ENCODE measurements at places on chromosomes 11 and 22.
A peak's percentile ranks its signal among the peaks of the same experiment; 100 is the strongest.

- DNase-seq, result no peak
Observed at GRCh38 chr11:20912922-20913512, 243.6 kb downstream of the NELL1 start.

- no peak for DNase-seq
Observed at GRCh38 chr11:38672445-38672844, 2074.4 kb upstream of the RAG2 start.

GRCh38 chr11:27018902-27019529, 21.6 kb upstream of the BBOX1 start:
- no peak for DNase-seq

DNA sequence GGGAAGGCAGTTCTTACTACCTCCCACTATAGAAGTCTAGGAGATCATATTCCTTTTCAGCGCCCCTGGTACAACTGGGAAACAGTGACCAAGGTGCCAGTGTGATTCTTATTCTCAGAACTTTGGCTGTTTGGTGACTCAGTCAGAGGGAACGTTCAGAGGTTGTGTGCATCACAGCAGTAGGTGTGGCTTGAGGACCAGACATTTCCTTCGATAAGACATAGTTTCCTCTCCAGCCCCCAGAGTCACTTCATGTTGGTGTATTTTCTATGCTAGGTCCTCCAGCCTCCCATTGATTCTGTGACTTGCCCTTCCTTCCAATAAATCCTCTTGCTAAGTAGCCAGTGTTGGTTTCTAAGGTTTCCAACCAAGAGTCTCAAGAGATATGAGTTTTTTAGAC, 171.9 kb upstream of the MPPED2 start:
- no peak for DNase-seq

GRCh38 chr22:30998329-30998728, 29.3 kb downstream of the TUG1 start:
- DNase-seq, result no peak

DNA sequence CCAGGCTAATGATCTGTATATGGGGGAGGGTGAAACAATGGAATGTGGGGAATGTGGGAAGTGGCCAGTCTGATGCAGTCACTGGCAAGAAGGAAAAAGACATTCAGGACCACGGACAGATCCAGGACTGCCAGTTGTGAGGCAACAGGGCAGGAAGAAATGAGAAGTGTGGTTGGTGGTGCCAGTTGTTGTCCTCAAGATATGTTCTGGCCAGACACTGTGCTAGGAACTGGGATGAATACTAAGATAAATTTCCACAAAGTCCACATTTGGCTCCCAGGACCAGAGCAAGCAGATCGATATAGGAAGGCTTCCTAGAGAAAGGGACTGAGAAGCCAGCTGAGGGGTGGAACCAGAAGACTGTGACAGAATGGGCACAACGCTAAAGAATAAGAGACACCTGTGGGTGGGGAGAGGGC, 6.8 kb upstream of the TPBGL start:
- DNase-seq, result no peak

GRCh38 chr22:42438293-42438650, 6.1 kb upstream of the NFAM1 start:
- no peak for DNase-seq

DNA sequence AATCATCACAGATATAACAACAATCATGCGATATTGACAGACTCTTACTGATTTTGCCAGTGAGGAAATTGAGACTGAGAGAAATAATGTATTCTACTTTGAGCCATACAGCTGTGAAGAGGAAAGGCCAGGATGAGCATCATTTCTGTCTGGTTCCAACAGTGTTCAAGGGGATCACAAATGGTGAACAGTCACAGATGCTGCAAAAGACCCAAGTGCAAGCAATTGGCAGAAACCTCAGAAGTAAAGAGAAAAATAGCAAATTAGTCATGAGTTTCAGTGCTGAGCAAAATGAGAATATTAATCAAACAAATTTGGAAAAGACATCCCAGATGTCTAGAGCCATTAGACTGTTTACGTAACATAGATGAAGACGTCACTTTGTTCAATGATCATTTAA, 114.1 kb downstream of the RAB38 start:
- DNase-seq, result no peak

DNA sequence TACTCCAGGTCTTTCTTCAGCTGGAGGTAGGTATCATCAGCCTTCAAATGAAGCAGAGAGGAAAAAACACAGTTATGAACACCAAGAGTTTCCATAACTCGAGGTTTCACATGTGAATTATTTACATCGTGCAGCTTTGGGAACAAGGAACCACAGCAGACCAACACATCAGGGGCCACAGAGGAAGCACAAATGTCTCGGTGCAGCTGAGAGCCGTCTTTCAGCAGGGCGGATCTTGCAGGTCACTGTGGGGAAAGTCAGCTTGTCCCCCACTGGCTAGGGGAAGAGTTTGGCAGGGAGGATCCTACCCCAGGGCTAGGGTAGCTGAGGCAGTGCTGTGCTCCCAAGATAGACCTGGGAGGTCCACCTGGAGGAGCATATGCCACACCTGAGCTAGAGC, 74.7 kb downstream of the C11orf58 start:
- DNase-seq, result no peak

DNA sequence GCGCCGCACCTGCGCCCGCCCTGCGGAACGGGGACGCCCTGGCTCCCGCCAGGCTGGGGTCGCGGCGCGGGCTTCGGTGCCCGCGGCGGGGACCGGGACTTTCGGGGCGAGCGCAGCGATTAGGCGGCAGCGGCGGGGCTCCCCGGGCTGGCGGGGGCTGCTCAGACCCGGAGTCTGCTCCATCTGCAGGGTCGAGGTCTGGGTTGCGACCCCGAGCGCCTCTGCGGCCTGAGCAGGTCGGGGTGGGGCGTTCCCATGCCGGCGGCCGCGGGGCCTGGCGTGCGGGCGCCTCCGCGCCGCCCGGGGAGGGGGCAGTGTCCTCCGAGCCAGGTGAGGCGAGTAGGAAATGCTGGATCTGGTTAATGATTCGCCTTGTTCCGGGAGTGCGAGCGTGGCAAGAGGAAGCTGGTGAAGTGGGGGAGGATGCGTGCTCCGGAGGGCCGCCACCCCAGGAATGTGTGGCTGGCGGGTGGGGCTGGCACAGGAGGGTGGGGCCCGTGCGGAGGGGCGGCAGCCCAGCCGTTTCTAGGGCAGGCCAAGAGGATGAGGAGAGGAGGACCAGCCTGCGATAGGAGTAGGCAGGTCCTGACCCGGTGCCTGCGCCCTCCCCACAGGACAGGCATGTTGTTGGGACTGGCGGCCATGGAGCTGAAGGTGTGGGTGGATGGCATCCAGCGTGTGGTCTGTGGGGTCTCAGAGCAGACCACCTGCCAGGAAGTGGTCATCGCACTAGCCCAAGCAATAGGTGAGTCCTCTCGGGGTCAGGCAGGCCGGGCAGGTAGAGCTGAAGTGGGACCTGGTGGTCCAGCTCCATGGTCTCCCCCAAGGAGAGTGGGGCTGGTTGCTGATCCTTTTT, 606 bp downstream of the RASSF7 start:
- no peak for DNase-seq

DNA sequence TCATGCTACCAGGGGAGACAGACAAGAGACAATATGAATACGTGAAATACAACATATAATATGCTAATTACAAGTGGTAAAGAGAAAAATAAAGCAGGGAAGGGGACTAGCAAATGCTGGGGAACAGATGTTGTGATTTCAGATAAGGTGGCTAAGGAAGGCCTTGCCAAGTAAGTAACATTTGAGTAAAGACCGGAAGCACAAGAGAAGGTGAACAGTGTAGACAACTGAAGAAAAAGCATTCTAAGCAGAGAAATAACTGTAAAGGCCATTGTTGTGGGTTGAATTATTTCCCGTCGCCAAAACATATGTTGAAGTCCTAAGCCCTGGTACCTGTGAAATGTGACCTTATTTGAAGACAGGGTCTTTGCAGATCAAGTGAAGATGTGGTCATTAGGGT, 63.7 kb upstream of the EED start:
- no peak for DNase-seq

DNA sequence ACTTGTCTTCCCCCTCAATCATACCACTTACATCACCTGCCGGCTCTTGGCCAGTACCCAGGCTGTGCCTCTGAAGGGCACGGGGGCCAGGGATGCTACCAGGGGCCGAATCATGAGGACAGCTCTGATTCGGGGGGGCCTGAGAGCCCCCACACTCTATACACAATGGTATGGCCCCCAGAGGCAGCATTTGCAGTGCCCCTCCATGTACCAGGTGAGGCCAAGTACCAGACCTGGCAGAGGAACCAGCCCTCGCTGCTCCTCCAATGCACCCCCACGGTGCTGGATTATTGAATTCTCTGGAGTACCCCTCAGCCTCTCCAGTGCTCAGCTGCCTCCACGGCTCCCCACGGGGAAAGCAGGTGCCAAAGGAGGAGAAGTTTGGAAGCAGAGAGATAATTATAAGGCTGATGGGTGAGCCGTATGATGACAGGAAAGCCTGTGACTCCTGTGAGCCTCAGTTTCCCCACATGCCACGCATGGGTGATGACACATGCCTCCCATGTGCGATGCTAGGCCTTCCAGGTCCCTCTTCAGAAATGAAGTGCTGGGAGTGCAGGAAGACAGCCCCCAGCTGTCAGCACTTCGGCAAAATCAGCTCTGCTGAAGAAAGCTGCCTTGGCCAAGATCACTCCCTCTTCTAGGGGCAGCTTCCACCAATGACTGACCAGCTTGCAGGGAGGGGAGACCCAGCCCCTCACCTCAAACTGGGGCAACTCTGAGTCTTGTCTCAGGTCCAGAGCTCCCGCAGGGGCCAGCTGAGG, 69.9 kb downstream of the THAP12 start:
- no peak for DNase-seq

DNA sequence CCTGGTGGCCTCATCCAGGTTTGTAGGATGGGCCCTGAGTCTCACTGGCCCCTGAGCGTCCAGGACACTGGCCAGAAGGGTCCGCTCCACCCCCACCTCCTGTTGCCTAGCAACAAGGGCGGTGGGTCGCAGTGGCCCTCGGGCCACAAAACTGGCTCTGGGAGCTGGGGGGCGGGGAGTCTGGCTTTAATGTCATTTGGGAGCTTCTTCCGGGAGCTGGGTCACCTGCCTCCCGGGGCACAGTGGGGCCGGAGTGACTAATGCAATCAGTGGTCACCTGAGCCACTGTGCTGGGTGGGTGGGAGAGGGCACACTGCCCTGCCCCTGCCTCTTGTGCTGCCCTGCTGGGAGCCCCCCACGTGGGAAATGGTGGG, 2.6 kb downstream of the TH start:
- no peak for DNase-seq

- DNase-seq, result no peak
Observed at GRCh38 chr11:77813256-77813655, 7.3 kb downstream of the RSF1 start.

DNA sequence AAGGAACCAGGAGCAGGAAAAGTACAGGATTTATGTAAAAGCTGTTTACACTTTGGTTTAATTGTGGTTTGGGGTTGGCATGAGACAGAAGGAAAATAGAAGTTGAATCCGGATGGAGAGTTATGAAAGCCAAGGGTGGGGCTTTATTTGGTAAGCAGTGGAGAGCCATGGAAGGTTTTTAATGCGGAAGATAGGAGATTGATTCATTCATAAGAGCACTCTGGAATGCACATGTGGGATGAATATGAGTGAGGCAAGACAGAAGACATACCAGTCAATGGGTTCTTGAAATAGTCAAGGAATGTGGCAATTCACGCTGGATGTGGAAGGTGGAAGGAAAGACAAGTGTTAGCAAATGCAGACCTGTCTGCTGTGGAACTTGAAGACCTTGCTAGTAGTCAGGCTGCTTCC, 9.3 kb upstream of the GLB1L3 start:
- no peak for DNase-seq

GRCh38 chr11:118274186-118274585, 10.1 kb upstream of the MPZL2 start:
- DNase-seq, result no peak

DNA sequence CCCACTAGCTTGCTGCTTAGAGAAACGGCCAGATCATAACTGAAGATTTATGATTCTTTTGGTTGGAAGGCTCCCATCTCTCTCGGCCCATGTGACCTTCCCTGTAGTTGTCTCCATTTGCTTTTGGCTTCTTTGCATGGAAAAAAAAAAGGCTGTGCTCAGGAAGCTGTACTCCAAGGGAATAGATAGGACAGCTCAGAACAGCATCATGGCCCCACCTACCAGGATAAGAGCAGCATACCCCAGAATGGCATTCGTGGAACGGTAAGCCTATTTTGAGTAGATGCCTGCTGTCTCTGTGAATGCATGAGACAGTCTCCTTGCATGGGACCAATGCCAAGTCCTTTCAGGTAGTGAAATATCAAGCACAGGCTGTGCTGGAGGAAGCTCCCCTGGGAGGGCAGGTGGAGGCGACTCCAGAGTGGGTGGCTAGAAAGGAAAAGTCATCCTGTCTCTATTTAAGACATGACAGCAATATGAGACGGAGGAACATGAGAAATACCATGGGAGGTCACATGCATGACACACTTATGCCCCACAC, 94.1 kb upstream of the AMOTL1 start:
- DNase-seq, result no peak

GRCh38 chr11:73661035-73661628, 14.8 kb downstream of the PLEKHB1 start:
- peak; percentile 78 for DNase-seq

GRCh38 chr22:30291058-30291892, 2.0 kb upstream of the CASTOR1 start:
- DNase-seq, result no peak

GRCh38 chr11:103338621-103339484, 229.6 kb downstream of the DYNC2H1 start:
- DNase-seq, result no peak

- DNase-seq, result no peak
Observed at GRCh38 chr11:43545610-43546009, 134.9 kb upstream of the HSD17B12 start.

- no peak for DNase-seq
Observed at GRCh38 chr11:131592734-131593133, 222.3 kb downstream of the NTM start.

GRCh38 chr11:68061508-68061907, 22.7 kb downstream of the TCIRG1 start:
- DNase-seq, result no peak

DNA sequence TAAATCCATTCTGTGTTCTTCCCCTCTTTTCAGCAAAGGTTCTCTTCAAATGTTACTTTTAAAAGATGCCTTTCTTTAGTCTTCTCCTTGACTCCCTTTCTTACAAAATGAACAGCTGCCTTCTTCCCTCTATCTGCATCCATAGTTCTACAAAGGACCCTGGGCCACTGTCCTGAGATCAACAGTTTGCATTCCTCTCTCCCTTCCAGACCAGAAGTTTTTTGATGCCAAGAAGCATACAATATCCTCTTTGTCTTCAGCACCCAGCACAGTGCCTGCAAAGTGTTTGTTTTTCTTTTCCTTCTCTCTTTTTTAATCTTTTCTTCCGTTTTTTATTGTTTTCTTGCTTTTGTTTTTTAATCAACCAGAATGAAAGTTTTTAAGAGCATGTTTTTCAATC, 183.5 kb upstream of the SNX19 start:
- no peak for DNase-seq

GRCh38 chr22:43447380-43447779, 35.6 kb downstream of the MPPED1 start:
- no peak for DNase-seq

Data from T-helper 2 cell treated with Interferon-gamma antibody and Interleukin-4, amounts not matched to agents 5 μg/mL and 100 μg/mL, for 36 hours (primary cell).